ENCODE measurements at places on chromosomes 12 and 14.

- no peak for DNase-seq
These were observed 74.4 kb upstream of the VRK1 start for GRCh38 chr14:96722736-96723135.

GRCh38 chr12:116202940-116203339 lies 74.6 kb downstream of the MED13L start:
- DNase-seq = no peak

- DNase-seq = no peak
These were observed 122.7 kb downstream of the CCDC60 start for GRCh38 chr12:119457271-119457670.

- no peak for DNase-seq
These were observed 45.5 kb downstream of the ZFP36L1 start for GRCh38 chr14:68747393-68747792.

GRCh38 chr12:93950311-93950710 lies 198.1 kb upstream of the PLXNC1 start:
- DNase-seq = no peak

DNA sequence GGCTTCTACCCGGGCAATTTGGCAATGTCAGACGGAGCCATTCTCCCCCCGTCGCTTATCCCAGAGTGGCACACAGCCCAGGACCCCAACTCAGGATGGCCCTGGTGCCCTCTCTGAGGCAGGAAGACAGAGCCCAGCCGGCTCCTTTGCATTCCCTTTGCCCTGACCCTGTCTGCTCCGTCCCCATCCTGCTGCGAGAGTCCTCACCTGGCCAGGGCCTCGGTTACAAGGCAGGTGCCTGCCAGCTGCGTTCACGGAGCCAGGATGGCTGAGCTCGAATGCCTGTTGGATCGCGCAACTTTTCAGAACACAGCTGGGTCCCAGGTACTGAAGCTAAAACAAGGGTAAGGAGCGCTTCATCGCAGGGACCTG lies 18.6 kb downstream of the LRTM2 start:
- no peak for DNase-seq

DNA sequence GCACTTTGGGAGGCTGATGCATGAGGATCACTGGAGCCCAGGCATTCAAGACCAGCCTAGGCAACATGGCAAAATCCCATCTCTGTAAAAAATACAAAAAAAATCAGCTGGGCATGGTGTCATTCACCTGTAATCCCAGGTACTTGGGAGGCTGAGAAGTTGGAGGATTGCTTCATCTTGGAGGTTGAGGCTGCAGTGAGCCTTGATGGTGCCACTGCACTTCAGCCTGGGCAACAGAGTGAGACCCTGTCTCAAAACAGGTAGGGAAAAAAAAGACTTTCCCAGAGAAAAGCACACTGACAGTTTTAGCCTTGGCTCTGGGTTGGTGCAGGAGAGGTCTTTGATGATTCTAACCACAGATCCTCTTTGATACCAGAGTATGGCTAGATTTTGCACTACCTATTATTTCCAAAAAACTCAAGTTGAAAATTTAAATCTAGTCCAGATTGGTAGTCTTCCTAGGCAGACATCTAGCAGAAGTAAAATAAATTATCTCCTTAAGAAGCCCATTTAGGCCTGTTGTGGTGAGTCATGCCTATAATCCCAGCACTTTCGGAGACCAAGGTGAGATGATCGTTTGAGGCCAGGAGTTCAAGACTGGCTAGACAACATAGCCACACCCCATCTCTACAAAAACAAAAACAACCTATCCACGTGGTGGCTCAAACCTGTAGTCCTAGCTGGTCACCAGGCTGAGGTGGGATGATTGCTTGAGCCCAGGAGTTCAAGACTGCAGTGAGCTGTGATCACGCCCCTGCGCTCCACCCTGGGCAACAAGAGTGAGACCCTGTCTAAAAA lies 18.6 kb downstream of the LARP4 start:
- DNase-seq = no peak

DNA sequence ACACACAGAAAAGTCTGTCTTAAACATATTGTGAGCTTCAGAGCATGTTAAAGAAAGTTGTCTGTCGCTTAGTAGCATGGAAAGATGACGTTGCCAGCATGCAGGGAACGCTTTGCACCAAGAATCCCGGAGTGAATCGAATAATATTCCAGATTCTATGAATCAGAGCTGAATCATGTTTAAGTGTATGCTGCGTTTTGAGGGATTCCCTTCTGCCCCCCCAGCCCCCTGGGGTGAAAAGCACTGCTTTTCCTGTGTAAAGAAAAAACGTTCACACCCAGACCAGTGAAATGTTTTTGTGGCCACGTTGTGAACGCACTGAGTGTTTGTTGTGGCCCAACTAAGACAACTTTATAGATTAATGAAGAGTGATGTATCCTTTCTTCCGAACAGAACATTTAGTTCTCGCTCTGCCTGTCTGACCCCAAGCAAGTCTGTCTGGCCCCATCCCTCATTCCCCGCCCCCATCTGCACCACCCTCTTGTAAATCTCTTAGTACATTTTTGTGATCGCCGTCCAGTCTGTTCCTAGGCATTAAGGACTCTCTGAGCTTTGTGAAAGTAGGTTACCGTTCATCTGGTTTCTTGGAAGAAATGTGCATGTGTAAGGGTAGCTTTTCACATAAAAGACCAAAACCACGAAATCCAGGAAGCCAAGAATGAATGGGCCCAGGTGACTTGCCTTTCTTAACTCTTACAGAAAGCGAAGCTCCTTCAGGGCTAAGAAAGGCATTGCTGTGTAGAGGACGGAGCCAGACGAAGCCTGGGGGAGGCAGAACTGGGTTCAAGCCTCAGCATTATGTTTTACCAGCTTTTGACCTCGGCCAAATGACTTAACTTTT lies 103.0 kb downstream of the SAMD4A start:
- DNase-seq = no peak

Measured in NCI-H1930 (cell line).